NCI-H1694 (cell line): ENCODE measurements at places on chromosomes 1 and 21.
A peak's percentile ranks its signal among the peaks of the same experiment; 100 is the strongest.

- no peak for DNase-seq
These were observed 148.6 kb downstream of the NCAM2 start for GRCh38 chr21:21146587-21147373.

DNA sequence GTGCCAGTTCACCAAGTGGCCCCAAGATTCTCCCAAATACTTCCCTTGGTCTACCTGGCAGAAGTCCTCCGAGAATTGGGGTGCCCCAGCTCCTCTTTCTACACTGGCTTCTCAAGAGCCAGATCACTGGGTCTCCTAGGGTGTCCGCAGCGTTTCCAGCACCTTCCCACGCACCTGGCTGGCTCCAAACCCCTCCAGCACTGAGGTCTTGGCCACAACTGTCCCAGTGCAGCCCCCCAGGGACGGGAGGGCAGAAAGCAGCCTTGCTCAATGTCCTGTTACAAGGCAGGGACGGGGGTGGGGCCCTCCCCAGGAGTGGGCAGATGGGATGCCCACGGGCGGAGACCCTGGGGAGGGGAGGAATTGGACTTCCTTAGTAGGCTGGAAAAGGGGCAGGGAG lies 1.1 kb downstream of the ECE1 start:
- DNase-seq, result no peak

DNA sequence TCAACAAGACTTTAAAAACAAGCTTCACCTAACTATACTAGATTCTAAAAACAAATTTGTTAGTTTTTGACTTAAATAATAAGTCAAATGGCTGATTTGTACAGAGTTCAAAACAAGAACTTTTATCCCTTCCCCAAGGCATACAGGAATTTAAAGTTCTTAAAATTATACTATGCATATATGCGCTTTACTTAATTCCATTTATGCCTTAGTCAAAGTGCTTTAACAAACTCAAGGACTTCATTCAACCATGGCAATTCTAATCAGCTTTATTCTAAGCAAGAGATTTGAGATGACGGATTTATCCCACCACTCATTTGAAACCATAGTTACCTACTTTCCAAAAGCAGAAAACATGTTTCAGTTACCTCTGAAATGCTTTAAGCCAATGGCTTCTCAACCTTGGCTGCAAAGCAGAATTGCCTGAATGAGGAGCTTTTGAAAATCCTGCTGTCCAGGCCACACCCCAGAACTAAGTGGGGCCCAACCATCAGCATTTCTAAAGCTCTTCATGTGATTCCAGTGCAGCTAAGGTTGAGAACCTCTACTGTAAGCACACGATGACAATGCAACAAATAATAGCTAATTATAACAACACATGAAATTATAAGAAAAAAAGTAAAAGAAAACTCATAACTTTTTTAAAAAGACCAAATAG lies 44.6 kb downstream of the TTLL7 start:
- no peak for DNase-seq

DNA sequence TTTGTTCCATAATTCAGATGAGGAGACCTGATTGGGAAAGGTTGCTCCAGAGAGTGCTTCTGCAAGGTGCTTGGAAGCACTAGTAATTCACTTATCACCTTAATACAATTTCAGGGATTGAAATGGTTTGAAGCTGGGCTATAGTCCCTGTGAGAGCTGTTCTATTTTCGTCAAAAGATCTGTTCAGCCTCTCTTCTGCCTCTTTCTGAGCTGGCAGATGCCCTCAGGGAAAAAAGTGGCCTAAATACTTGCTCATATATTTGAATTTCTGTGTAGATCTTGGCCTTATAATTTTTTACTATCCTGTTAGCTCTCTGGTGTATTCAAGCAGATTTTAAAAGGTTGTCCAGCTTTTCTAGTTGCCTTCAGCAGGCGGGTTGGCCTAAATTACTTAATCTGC lies 22.3 kb downstream of the C1orf146 start:
- no peak for DNase-seq

- no peak for DNase-seq
These were observed 2.3 kb downstream of the DENND4B start for GRCh38 chr1:153944005-153944826.

- DNase-seq, result no peak
These were observed 1.7 kb downstream of the S100B start for GRCh38 chr21:46603228-46603627.

- DNase-seq, result no peak
These were observed 48.2 kb downstream of the TRPM2 start for GRCh38 chr21:44401386-44402160.

GRCh38 chr1:164033782-164034181 lies 525.2 kb upstream of the PBX1 start:
- DNase-seq, result no peak

- DNase-seq, result no peak
These were observed 1596.9 kb downstream of the PLA2G4A start for GRCh38 chr1:188425687-188426086.

DNA sequence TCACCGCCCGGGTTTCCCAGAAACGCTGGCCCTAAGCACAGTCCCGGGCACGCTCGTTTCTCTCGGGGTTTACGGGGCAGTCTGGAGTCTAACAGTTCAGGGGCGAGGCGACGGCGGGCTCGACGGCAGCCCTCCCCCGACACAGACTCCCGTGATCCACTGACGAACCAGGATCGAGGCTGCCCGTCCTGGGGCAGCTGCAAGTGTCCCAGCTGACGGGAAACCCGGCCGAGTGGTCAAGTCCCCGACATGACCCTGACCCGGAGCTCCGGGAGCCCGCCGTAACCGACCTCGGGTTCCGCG lies 494 bp downstream of the UBE2J2 start:
- no peak for DNase-seq

DNA sequence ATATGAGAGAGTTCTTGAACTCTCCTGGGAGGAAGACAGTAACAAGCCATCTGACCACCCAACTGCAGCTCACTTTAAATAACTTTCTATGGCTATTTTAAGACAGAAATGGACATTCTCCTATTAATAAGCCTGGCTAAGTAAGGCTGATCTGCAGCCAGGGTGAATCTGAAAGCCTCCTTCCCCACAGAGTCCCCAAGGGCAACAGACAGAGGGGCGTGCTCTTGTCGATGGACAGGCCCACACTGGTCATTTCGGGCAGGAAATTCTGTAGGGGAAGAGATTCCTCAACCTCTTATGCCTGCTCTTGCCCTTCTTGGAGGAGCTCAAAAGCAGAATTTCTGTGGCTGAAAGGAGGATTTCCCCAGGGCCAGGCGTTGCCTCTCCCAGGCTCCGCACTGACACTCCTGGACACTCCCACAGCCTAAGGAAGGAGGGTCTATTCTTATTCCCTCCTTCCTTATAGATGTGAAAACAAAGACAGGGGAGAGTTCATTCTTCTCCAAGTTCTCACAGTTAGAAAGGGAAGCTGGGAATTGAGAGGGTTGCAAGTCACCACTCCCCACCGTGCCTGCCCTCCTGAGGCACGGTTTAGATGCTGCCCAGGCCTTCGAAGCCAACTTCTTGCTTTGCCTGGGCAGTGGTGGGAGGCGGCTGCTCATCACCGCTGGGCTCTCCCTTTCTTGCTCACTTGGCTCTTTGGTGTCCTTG lies 17.9 kb upstream of the KANK4 start:
- no peak for DNase-seq

DNA sequence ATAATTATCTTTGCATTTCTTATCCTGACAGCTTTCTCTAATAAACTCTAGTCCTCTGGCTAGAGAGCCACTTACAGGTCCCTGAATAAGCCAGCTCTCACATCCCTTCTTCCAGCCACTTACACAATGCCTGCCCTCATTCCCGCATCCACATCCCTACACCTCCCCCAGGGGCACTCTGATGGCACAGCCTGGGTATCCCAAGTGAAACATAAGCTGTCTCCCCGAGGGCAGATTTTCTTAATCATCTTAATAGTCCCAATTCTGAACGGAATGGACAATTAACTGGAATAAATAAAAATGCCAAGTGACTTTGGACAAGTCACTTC lies 4.9 kb downstream of the RHOC start:
- no peak for DNase-seq

DNA sequence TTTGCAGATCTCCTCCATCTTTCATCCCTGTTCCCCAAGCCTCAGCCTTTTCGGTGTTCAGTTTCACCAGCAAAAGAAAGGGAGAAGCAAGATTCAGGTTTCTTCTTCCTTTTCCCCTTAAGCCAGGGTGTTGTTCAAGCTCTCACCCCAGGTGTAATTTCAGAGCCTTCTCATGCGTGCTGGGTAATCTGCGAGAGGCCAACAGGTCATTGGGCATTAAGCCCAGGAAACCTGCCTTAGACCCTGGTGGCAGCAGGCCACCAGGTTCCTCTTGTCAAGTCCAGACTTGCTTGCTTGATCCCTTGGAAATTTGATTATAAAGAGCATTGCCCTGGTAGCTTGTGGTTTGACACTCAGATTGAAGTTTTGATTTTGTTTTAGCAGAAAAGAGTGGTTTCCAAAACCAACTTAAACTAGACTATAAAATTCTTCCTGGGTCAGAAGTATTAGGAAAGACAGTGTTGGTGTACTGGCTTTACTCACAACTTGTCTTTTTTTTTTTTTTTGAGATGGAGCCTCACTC lies 6.9 kb downstream of the AKR1A1 start:
- no peak for DNase-seq

GRCh38 chr21:14878971-14879370 lies 185.8 kb downstream of the NRIP1 start:
- no peak for DNase-seq

- DNase-seq, result no peak
These were observed 134.2 kb upstream of the SERTAD4 start for GRCh38 chr1:210098356-210098755.

- no peak for DNase-seq
These were observed 310.0 kb upstream of the C1orf174 start for GRCh38 chr1:4210043-4210442.

DNA sequence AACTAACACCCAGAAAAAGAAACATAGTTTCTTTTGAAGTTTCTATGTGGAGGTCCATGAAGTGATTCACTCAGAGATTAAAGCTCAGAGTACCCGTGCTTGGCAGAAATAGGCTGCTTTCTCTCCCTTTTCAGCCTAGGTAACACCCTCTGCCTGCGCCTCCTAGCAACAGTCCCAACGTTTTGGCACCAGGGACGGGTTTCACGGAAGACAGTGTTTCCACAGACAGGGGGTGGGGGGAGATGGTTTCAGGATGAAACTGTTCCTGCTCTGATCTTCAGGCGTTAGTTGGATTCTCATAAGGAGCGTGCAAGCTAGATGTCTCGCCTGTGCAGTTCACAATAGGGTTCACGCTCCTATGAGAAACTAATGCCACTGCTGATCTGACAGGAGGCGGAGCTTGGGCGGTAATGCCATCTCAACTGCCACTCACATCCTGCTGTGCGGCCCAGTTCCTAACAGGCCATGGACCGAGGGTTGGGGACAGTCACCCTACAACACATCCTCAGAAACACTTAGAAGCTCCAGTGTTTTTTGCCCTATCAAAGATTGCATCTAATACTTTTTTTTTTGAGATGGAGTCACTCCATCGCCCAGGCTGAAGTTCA lies 53.2 kb downstream of the CHML start:
- DNase-seq, result no peak

GRCh38 chr1:207978441-207978840 lies 67.5 kb upstream of the CD34 start:
- no peak for DNase-seq

DNA sequence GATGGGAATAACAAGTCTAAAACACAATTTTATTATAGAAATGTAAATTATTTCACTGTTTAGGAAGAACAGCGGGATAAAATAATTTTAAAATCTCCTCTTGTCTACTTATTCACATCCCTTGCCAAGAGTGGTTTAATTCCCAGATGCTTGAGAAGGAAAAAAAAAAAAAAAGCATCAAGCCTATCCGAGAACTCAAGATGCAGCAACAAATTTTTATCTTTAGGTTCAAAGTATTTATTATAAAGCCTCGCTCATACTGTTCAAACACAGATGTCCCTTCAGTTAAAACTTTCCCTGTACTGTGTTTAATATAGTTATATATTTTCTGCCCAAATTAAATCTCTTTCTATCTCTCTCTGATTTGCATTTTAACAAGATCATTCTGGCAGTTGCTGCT lies 1615.8 kb downstream of the PLA2G4A start:
- no peak for DNase-seq

GRCh38 chr1:204697893-204698292 lies 12.4 kb upstream of the LRRN2 start:
- DNase-seq, result no peak

GRCh38 chr21:32203877-32204480 lies 74.9 kb downstream of the MIS18A start:
- no peak for DNase-seq

- no peak for DNase-seq
These were observed 63.6 kb upstream of the GNG12 start for GRCh38 chr1:67896826-67897225.

GRCh38 chr1:110428946-110429345 lies 21.5 kb upstream of the LAMTOR5 start:
- no peak for DNase-seq

DNA sequence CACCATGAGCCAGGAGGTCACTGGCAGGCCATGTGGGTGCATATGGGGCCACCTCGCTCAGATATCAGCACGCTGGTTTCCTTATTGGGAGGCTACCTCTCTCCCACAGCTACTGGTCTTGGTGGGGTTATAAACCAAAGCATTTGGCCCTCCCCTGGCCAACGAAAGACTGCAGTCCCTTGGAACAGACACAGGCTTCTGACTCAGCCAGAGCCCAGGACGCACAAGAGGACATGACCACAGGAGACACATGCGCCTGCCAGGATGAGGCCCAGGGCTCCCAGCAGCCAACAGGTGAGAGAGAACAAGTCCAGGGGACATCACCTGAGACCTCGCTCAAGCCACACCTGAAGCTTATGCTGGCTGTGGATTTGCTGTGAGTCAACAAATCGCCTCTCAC lies 13.8 kb downstream of the NPHP4 start:
- DNase-seq, result no peak

DNA sequence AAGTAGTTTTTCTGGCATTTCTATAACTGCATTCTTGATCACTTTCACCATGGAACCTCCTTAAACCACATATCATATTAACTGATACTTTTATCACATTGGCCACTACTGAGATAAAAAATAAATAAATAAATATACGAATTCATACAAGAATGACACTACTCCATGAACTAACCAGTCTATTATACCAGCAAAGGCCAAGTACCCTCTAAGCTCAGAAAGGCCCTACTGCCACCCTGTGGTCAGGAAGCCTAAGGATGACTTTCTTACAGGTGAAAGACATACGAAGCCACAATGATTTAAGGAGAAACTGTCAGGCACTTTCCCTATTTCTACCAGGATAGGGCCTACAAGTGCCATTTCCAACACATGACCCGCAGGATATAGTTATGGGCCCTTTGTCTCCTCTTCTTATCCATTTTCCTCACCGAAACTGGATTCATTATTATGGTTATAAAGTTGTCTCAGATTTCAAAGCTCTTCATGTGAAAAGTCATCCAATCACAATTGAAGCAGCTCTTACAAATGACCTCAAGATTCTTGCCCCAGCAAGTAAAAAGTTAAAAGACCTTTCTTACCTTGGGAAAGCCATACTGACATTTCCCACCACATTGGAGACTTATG lies 23.9 kb downstream of the DNAJC8 start:
- peak; percentile 22 for DNase-seq
